ENCODE measurements at places on chromosomes 5 and 9.

DNA sequence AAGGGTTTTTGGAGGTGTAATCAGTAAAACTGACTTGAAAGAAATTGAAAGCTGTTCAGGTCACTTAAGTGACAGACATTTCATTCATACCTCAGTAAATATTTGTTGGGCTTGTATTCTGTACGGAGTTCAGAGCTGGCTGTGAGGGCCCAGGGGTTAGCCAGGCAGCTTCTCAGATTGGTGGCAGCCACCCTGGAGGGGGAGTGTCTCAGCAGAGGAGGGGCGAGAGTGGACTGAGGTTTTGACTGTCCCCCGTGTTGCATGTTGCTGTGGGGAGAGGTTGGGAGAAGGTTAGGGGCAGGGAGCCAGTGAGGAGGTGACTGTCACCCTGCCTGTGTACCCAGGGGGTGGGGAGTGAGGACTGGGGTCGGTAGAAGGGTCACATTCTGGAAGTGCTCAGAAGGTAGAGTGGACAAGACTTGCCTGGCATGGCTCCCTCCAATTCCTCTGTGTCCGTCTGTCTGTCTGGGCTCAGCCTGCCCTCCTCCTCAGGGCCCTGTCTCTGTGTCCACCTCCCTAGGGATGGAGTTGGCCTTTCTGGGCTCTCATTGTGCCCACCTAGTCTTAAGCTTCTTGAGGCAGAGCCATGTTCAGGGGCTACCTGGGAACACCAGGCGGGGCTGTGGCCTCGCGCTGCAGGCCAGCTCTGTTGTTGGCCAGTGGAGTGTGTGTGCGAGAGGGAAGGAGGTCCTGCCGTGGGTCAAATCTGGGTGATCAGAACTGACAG, 4.4 kb downstream of the PHF2 start:
- peaks cover 13% of the 10 kb centered on the region for H3K4me1 ChIP-seq
- no peak for DNase-seq
- no peaks in the 10 kb centered on the region for H3K36me3 ChIP-seq
- H3K4me3 ChIP-seq: no peak overlapping the region
- H3K27me3 ChIP-seq: no peaks in the 10 kb centered on the region
- no peak overlapping the region for H3K27ac ChIP-seq

DNA sequence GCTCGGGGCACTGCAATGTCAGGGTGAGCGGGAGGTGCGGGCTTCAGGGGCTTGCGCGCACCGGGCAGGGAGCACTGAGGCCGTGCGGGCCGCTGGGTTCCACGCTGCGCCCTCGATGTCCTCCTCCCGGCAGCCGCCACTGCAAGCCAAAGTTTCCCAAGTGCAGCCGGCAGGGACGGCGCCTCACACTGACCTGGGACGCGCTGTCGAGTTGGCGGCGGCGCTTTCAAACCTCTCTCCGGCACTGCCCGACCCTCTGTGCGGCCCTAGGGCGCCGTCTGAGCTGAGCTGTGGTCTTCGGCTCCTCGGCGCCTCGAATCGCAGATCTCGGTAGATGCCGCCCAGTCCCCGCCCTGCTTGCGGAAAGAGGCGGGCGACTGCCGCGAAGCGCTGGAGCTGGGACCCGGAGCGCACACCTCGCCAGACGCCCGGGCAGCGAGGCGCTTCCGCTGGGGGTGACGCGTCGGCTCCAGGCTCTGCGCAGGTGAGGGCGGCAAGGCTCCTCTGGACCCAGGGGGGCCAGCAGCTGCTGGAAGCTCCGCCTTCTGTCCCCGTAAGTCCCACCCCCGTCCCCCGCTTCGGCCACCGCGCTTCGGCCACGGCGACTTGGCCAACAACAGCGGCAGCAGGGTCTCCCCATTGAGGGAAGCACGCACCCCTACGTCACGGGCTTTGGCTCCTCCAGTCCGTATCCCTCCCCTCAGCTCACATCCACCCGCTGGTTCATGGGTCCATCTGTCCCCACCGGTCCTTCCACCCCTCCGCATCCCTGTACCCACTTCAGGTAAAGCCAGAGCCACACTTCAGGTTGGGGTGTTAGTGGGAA, at the start of gene ANKRD34B:
ANKRD34B (minus strand) TSS at position 320 of the 826 bp plus-strand sequence. CDS start 10,261 bp downstream, outside the sequence.
- no peak within 1 kb of the TSS for H3K4me3 ChIP-seq
- peaks cover 4% of the 10 kb centered on the region for H3K4me1 ChIP-seq
- H3K36me3 ChIP-seq: no peaks in the 10 kb centered on the region
- peaks cover 41% of the 10 kb centered on the region for H3K27me3 ChIP-seq
- H3K27ac ChIP-seq: no peak within 1 kb of the TSS
- no peak for DNase-seq

DNA sequence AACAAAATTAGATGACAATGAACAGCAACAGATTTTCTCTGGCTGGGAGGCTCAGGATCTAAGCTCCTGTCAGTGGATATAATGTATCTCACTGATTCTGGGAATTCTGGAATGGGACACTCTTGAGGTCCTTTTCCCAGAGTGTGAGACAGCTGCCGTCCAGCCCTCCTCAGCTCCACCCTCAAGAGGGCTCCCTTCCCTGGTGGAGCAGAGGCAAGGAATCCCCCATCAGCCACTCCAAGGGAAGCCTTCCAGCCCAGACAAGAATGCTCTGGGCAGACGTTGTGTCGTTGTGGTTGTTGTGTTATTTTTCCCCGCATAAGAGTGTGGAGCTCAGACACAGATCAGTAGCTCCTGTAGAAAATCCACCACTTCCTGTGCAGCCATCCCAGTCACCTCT, 47.7 kb upstream of the ATP10B start:
- H3K27ac ChIP-seq: no peak overlapping the region
- DNase-seq: no peak

DNA sequence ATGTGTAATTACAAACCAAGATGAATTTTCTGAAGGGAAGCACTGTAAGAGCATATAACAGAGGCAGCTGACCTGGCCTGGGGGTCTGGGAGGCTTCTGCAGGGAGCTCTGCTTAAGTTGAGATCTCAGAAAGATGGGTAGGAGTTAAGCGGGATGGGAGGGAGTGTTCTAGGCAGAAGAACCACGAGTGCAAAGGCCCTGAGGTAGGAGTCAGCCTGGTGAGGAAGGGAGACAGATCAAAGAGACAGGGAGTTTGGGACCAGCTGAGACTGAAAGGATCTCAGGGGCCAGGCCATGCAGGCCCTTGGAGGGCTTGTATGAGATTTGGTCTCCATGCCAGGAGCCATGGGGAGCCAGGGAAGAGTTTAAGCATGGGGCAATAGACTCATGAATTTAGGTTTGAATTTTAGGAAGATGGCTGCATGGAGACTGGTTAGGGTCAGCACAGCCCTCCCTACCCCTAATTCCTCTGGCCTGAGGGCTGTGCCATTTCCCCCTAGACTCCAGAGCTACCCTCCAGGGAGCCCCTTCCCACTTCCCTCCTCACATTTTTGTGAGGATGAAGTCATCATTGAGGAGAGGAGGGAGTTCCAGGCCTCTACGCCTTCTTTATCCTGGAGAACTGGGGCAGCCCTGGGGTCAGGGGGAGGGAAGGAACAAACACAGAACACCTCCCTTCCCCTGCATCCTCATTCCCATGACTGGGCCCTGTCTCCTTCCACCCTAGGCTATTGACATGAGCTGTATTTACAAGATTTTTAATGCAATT, 4.8 kb upstream of the ARAP3 start:
- no peaks in the 10 kb centered on the region for H3K36me3 ChIP-seq
- no peak for DNase-seq
- H3K27ac ChIP-seq: no peak overlapping the region
- H3K27me3 ChIP-seq: no peaks in the 10 kb centered on the region
- peaks cover 6% of the 10 kb centered on the region for H3K4me1 ChIP-seq
- H3K4me3 ChIP-seq: no peak overlapping the region

DNA sequence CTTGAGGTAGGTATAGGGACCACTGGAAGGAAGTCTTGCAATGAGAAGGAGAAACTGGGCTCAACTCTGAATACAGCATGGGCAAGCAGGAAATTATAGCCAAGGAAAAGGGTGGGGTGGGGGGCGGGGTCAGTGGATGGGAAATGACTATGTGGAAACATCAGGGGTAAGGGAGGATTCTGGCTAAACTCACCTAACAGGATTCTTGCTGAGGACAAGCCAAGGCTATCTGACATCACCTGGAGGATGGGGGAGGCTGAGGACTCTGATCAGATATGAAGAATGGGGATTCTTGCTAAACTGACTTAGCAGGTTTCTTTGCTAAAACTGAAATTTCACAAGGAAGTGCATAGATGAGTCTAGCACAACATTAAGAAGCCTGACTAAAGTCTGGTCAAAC, 40.8 kb downstream of the CTSL start:
- no peak overlapping the region for H3K27ac ChIP-seq
- DNase-seq: no peak
- no peaks in the 10 kb centered on the region for H3K4me1 ChIP-seq
- H3K27me3 ChIP-seq: peaks cover 16% of the 10 kb centered on the region
- H3K36me3 ChIP-seq: no peaks in the 10 kb centered on the region

DNA sequence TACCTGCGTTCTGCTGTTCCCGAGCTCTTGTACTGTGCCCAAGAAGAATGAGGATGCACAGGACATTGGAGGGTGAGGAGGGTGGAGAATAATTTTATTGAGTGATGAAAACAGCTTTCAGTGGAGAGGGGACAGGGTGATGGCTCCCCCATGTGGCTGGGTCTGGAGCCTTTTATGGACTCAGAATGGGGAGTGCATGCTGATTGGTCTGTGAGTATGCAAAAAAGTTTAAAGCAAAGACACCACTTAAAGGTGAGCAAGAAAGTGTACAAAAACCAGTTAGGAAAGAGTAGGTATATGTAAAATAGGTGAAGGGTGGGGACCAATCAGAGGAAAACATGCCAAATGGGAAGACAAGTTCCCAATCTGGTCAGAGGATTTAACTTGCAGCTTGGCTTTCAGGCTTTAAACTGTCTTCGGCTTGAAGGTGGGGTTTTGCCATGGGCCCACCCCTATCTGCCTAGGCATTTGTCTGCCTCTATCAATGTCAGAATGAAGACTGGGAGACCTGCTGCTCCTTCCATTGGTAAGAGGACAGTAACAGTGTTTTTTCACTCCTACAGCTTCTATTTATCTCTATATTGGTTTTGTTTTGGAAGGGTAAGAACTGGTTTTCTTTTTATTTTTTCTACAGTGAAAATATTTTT, 118.0 kb upstream of the RAI14 start:
- no peak overlapping the region for H3K27ac ChIP-seq
- no peaks in the 10 kb centered on the region for H3K36me3 ChIP-seq
- DNase-seq: no peak
- H3K4me3 ChIP-seq: no peak overlapping the region
- H3K4me1 ChIP-seq: no peaks in the 10 kb centered on the region
- H3K27me3 ChIP-seq: no peaks in the 10 kb centered on the region

- H3K36me3 ChIP-seq: no peaks in the 10 kb centered on the region
- DNase-seq: no peak
- H3K4me1 ChIP-seq: no peaks in the 10 kb centered on the region
- H3K27me3 ChIP-seq: no peaks in the 10 kb centered on the region
- H3K4me3 ChIP-seq: no peak overlapping the region
Observed at GRCh38 chr9:114027863-114028465, 50.1 kb downstream of the AMBP start.

- no peak overlapping the region for H3K27ac ChIP-seq
- no peak for DNase-seq
- H3K36me3 ChIP-seq: no peaks in the 10 kb centered on the region
- no peaks in the 10 kb centered on the region for H3K4me1 ChIP-seq
- no peaks in the 10 kb centered on the region for H3K27me3 ChIP-seq
Observed at GRCh38 chr5:31355337-31355736, 161.9 kb downstream of the CDH6 start.

GRCh38 chr5:30856242-30856641, 337.2 kb upstream of the CDH6 start:
- no peaks in the 10 kb centered on the region for H3K4me1 ChIP-seq
- H3K36me3 ChIP-seq: no peaks in the 10 kb centered on the region
- H3K4me3 ChIP-seq: no peak overlapping the region

GRCh38 chr5:97077246-97077645, 65.2 kb downstream of the LIX1 start:
- H3K4me3 ChIP-seq: no peak overlapping the region
- DNase-seq: no peak
- H3K27me3 ChIP-seq: no peaks in the 10 kb centered on the region
- no peak overlapping the region for H3K27ac ChIP-seq
- H3K4me1 ChIP-seq: no peaks in the 10 kb centered on the region

- no peaks in the 10 kb centered on the region for H3K36me3 ChIP-seq
- no peak overlapping the region for H3K27ac ChIP-seq
- H3K4me1 ChIP-seq: no peaks in the 10 kb centered on the region
- H3K4me3 ChIP-seq: no peak overlapping the region
- no peak for DNase-seq
- H3K27me3 ChIP-seq: peaks cover 3% of the 10 kb centered on the region
Observed at GRCh38 chr9:133621725-133622267, 12.6 kb upstream of the FAM163B start.

- H3K27me3 ChIP-seq: no peaks in the 10 kb centered on the region
- no peak overlapping the region for H3K4me3 ChIP-seq
- DNase-seq: no peak
- H3K27ac ChIP-seq: no peak overlapping the region
- peaks cover 6% of the 10 kb centered on the region for H3K4me1 ChIP-seq
Observed at GRCh38 chr9:32414856-32415255, 30.4 kb downstream of the ACO1 start.

- DNase-seq: no peak
- no peak overlapping the region for H3K27ac ChIP-seq
- H3K27me3 ChIP-seq: no peaks in the 10 kb centered on the region
- H3K4me3 ChIP-seq: no peak overlapping the region
Observed at GRCh38 chr9:79591458-79591857, 19.7 kb downstream of the TLE4 start.

GRCh38 chr5:107633171-107633901, 37.4 kb downstream of the EFNA5 start:
- no peak overlapping the region for H3K4me3 ChIP-seq
- no peak overlapping the region for H3K27ac ChIP-seq
- no peaks in the 10 kb centered on the region for H3K27me3 ChIP-seq
- H3K36me3 ChIP-seq: no peaks in the 10 kb centered on the region
- no peak for DNase-seq
- H3K4me1 ChIP-seq: no peaks in the 10 kb centered on the region

GRCh38 chr9:110687497-110687896, 18.9 kb downstream of the MUSK start:
- DNase-seq: no peak
- H3K4me3 ChIP-seq: no peak overlapping the region
- H3K36me3 ChIP-seq: no peaks in the 10 kb centered on the region

DNA sequence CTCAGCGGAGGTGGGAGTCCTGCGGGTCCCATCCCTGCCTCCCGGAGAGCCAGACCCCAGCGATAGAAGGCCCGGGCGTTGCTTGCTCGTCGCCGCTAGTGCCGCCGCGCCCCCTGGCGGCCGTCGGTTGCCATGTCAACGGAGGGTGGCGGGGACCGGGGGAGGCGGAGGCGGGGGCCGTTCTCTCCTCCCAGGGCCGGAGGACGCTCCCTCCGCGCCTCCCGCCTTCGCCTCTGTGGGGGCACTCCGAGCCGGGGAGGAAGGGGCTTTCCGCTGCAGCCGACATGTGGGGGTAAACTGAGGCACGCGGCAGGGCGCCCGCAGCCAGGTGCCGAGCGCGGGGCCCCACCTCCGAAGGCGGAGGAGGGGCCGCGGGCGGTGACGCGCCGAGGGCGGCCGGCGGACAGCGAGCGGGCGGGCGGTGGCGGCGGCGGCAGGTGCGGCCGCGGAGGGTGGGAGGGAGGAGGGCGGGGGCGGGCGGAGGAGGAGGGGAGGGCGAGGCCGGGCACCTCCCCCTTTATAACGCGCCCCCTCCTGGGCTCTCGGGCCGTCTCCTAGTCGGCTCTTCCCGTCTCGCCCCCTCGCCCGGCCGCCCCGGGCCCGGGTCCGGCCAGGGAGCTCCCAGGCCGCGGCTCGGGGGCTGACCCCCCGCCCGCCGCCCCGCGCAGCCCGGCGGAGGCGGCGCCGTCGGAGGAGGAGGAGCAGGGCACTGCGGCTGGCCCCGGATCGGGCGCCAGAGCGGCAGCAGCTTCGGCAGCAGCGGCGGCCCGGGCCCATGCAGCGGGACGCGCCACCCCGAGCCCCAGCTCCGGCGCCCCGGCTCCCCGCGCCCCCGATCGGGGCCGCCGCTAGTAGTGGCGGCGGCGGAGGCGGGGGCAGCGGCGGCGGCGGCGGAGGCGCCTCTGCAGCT, 556 bp upstream of the CDK9 start:
- H3K4me3 ChIP-seq: no peak overlapping the region
- peak; percentile 87 for DNase-seq
- H3K36me3 ChIP-seq: peaks cover 37% of the 10 kb centered on the region
- H3K4me1 ChIP-seq: peaks cover 42% of the 10 kb centered on the region
